ENCODE measurements at places on chromosomes 7 and 10. TPM values are rescaled to one million over a fixed set of nuclear protein-coding genes. Genes with fewer than 3 reads are reported as not detected.
A peak's percentile ranks its signal among the peaks of the same experiment; 100 is the strongest.

The PCDH15 gene
- total RNA-seq: not detected

DNA sequence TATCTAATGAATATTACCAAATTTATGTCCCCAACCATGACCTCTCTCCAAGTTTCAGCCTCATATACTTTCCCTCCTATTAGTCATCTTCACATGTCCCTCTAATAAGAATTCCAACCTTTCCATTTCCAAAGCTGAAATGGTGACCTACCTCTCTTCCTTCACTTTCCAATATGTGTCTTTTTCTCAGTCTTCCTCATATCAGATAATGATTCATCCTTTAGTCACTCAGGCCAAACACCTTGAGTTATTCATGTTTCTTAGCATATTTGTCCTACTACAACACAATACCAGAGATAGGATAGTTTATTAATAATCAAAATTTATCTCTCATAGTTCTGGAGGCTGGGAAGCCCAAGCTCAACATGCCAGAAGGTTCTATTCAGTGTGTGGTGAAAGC, 318.5 kb upstream of the ZWINT start:
- no peaks in the 10 kb centered on the region for H3K27me3 ChIP-seq
- no peak overlapping the region for H3K4me3 ChIP-seq
- no peaks in the 10 kb centered on the region for H3K36me3 ChIP-seq
- H3K27ac ChIP-seq: no peak overlapping the region
- DNase-seq: no peak

The AEBP1 gene
- 13.0 TPM for total RNA-seq

DNA sequence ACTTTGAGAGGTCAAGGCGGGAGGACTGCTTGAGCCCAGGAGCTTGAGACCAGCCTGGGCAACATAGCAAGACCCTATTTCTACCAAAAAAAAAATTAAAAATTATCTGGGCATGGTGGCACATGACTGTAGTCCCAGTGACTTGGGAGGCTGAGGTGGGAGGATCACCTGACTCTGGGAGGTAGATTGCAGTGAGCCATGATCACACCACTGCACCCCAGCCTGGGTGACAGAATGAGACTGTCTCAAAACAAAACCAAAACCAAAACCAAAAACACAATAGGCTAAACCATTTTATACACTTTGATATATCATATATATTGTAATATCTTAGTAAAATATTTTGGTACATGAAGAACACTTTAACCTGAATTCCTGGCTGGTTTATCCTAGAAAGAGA, 101.6 kb downstream of the RAPGEF5 start:
- no peak overlapping the region for H3K27ac ChIP-seq
- no peaks in the 10 kb centered on the region for H3K4me1 ChIP-seq
- no peaks in the 10 kb centered on the region for H3K36me3 ChIP-seq
- no peak overlapping the region for H3K4me3 ChIP-seq
- peaks cover 4% of the 10 kb centered on the region for H3K27me3 ChIP-seq

The GFRA1 gene
- not detected for total RNA-seq

DNA sequence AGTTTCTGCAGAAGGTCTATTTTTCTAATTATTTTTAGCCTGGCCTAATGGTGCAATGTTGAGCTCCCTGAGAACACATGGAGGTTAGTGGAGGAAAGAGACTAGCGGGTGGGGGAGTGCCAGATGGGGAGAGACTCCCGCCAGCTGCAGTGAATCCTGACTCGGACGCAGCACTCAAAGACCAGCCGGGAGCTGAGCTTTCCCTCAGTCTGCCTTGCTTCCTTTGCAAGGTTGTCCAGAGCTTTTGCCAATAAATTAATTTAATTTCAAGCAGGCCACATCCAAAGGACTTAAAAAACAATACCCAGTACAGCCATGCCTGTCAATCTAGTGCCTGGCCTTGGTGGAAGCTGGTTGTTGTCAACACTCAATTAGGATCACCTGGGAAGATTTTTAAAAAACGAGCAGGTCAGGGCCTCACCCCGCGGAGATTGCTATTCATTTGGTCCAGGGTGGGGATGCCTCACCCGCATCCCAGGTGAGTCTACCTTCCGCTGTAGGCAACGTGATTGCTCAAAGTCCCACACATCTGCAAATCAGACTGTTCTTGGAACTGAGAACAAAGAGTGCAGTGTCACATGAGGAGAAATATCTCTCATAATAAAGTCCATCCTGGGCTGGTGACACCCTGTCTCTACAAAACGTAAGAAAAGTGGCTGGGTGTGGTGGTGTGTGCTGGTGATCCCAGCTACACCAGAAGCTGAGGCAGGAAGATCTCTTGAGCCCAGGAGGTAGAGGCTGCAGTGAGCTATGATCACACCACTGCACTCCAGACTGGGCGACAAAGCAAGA, 4.0 kb downstream of the CLRN3 start:
- H3K36me3 ChIP-seq: no peaks in the 10 kb centered on the region
- no peak overlapping the region for H3K4me3 ChIP-seq
- H3K4me1 ChIP-seq: no peaks in the 10 kb centered on the region
- H3K27me3 ChIP-seq: peaks cover 7% of the 10 kb centered on the region
- DNase-seq: peak; percentile 4
- H3K27ac ChIP-seq: no peak overlapping the region

GRCh38 chr7:80830584-80831285, 88.1 kb downstream of the SEMA3C start:
- H3K4me3 ChIP-seq: no peak overlapping the region
- DNase-seq: no peak
- no peaks in the 10 kb centered on the region for H3K27me3 ChIP-seq
- no peak overlapping the region for H3K27ac ChIP-seq
- no peaks in the 10 kb centered on the region for H3K4me1 ChIP-seq
- no peaks in the 10 kb centered on the region for H3K36me3 ChIP-seq

GRCh38 chr7:122013630-122014029, 130.4 kb downstream of the AASS start:
- H3K36me3 ChIP-seq: no peaks in the 10 kb centered on the region
- no peak overlapping the region for H3K4me3 ChIP-seq
- no peak for DNase-seq
- H3K27ac ChIP-seq: no peak overlapping the region

DNA sequence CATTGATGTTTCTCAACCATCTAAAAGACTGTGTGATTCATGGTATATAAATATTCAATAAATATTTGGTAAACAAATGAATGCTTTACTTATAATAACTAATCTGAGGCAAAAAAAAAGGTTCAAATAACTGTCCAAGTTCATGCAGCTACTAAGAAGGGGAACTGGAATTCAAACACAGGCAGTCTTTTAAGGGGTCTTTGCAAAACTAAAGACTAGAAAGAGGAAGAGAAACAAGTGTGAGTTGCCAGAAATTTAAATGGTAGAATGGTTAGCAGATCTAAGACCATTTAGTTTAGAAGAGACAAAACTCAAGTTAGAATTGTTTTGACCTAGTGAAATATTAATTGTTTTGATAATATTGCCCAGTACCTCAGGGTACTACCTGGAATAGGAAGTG, 642.0 kb upstream of the LRRN3 start:
- no peaks in the 10 kb centered on the region for H3K27me3 ChIP-seq
- H3K4me1 ChIP-seq: no peaks in the 10 kb centered on the region
- no peak for DNase-seq

GRCh38 chr10:575402-576129, 113.9 kb downstream of the DIP2C start:
- H3K36me3 ChIP-seq: no peaks in the 10 kb centered on the region
- H3K27me3 ChIP-seq: no peaks in the 10 kb centered on the region
- H3K27ac ChIP-seq: no peak overlapping the region
- no peaks in the 10 kb centered on the region for H3K4me1 ChIP-seq

DNA sequence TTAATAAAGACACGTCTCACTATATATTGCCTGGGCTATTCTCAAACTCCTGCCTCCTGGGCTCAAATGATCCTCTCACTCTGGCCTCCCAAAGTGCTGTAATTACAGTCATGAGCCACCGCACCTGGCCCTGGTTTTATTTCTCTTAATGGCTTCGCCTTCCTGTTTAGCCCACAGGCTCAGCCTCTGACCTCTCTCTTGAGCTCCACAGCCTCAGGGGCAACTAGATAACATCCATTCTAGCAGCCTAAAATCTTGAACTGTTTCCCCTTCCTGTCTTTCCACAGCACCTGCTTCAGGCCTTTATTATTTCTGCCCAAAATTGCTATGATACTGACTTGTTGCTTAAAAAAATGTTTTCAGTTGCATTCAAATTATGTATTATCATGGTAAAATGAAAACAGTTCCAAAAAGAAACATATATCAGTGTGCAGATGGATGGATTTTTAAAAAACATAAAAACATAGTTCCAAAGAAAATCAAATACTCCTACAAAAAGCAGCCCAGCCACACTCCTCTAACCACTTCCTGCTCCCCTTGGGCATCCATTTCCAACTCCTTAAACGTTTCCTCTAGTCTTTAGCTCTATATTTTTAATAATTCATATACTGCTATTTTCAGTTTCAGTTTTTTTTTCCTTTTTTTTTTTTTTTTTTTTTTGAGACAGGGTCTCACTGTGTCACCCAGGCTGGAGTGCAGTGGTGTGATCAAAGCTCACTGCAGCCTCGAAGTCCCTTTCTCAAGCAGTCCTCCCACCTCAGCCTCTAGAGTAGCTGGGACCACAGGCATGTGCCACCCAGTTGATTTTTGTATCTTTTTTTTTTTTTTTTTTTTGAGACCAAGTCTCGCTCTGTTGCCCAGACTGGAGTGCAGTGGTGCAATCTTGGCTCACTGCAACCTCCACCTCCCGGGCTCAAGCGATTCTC, 5.1 kb upstream of the BAZ1B start:
- H3K36me3 ChIP-seq: peaks cover 9% of the 10 kb centered on the region
- peaks cover 45% of the 10 kb centered on the region for H3K4me1 ChIP-seq
- H3K27ac ChIP-seq: peak overlapping the region; percentile 82
- peak; percentile 32 for DNase-seq
- peak overlapping the region; percentile 69 for H3K4me3 ChIP-seq
- H3K27me3 ChIP-seq: no peaks in the 10 kb centered on the region

GRCh38 chr7:36034020-36034419, 119.0 kb upstream of the EEPD1 start:
- H3K27ac ChIP-seq: no peak overlapping the region
- H3K36me3 ChIP-seq: no peaks in the 10 kb centered on the region
- peaks cover 23% of the 10 kb centered on the region for H3K27me3 ChIP-seq
- no peak overlapping the region for H3K4me3 ChIP-seq
- no peaks in the 10 kb centered on the region for H3K4me1 ChIP-seq

The GPR85 gene
- not detected for total RNA-seq

DNA sequence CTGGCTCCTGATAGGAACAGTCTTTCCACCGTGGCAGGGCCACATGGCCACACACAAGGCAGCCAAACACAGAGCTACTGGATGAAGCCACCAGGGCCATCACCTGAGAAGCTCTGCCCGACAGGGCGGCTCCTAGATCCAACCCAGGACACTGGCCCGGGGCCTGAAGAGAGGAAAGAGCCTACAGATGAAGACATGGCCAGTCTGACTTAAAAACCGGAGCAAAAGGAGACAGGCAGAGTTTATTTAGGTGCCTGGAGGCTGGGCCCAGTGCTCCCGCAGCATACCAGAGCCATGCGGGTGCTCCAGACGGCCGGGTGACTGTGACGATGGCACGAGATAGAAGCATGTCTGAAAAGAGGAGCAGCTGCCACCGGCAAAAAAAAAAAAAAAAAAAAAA, 3.9 kb downstream of the TECPR1 start:
- no peak overlapping the region for H3K4me3 ChIP-seq
- H3K27me3 ChIP-seq: no peaks in the 10 kb centered on the region

- peak overlapping the region; percentile 28 for H3K4me3 ChIP-seq
- peak overlapping the region; percentile 97 for H3K27ac ChIP-seq
- H3K4me1 ChIP-seq: peaks cover 48% of the 10 kb centered on the region
- DNase-seq: no peak
- H3K36me3 ChIP-seq: peaks cover 42% of the 10 kb centered on the region
Measured at GRCh38 chr7:157473051-157473569, 136.3 kb downstream of the DNAJB6 start.

GRCh38 chr7:95421000-95421846, 13.6 kb downstream of the PON2 start:
- no peaks in the 10 kb centered on the region for H3K36me3 ChIP-seq
- H3K4me1 ChIP-seq: no peaks in the 10 kb centered on the region
- H3K4me3 ChIP-seq: no peak overlapping the region
- no peak overlapping the region for H3K27ac ChIP-seq

The MEPCE gene
- total RNA-seq: 45.4 TPM

GRCh38 chr7:47456210-47456955, 125.5 kb downstream of the TNS3 start:
- no peaks in the 10 kb centered on the region for H3K27me3 ChIP-seq
- DNase-seq: no peak
- H3K4me3 ChIP-seq: no peak overlapping the region

GRCh38 chr7:20030915-20031362, 186.2 kb downstream of the MACC1 start:
- no peak overlapping the region for H3K4me3 ChIP-seq
- no peaks in the 10 kb centered on the region for H3K27me3 ChIP-seq
- no peak overlapping the region for H3K27ac ChIP-seq

GRCh38 chr7:6725003-6725402, 18.3 kb upstream of the ZNF12 start:
- peaks cover 13% of the 10 kb centered on the region for H3K4me1 ChIP-seq
- no peak overlapping the region for H3K27ac ChIP-seq
- no peak for DNase-seq
- H3K4me3 ChIP-seq: no peak overlapping the region
- H3K36me3 ChIP-seq: peaks cover 8% of the 10 kb centered on the region

The DHX32 gene
- 14.2 TPM for total RNA-seq

DNA sequence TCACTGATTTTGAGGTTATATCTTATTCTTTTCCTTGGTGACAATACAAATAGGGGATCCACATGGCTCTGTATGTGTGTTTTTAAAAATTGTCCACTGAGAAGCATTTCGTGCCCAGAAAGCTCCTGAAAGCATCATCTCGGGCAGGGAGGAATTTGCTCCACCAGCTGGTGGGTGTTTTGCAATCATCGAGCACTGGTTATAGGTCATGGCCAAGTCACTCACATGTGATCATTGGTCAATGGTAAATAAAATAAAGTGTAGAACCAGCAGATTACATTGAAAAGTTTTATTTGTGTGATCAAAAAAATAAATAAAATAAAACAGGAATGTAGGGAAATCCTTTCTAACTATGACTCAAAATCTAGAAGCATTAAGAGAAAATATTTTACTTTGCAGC, 23.0 kb upstream of the SNX13 start:
- no peak overlapping the region for H3K4me3 ChIP-seq
- H3K4me1 ChIP-seq: no peaks in the 10 kb centered on the region
- H3K36me3 ChIP-seq: no peaks in the 10 kb centered on the region

The OR6B1 gene
- total RNA-seq: not detected

GRCh38 chr10:52965938-52966401, 193.4 kb upstream of the MBL2 start:
- no peak for DNase-seq
- no peaks in the 10 kb centered on the region for H3K4me1 ChIP-seq
- no peaks in the 10 kb centered on the region for H3K27me3 ChIP-seq
- H3K27ac ChIP-seq: no peak overlapping the region
- no peaks in the 10 kb centered on the region for H3K36me3 ChIP-seq

GRCh38 chr10:35795131-35795824, 153.2 kb upstream of the FZD8 start:
- H3K27ac ChIP-seq: no peak overlapping the region
- H3K4me1 ChIP-seq: no peaks in the 10 kb centered on the region
- no peak for DNase-seq
- no peaks in the 10 kb centered on the region for H3K27me3 ChIP-seq
- no peaks in the 10 kb centered on the region for H3K36me3 ChIP-seq

GRCh38 chr7:140200061-140200989, 23.5 kb upstream of the KDM7A start:
- H3K4me3 ChIP-seq: no peak overlapping the region
- peaks cover 7% of the 10 kb centered on the region for H3K4me1 ChIP-seq
- H3K27me3 ChIP-seq: peaks cover 2% of the 10 kb centered on the region
- DNase-seq: no peak
- H3K27ac ChIP-seq: no peak overlapping the region
